ENCODE measurements at places on chromosomes 2 and 18.

- DNase-seq, result no peak
These were observed 1018.4 kb upstream of the ACVR2A start for GRCh38 chr2:146826388-146826787.

DNA sequence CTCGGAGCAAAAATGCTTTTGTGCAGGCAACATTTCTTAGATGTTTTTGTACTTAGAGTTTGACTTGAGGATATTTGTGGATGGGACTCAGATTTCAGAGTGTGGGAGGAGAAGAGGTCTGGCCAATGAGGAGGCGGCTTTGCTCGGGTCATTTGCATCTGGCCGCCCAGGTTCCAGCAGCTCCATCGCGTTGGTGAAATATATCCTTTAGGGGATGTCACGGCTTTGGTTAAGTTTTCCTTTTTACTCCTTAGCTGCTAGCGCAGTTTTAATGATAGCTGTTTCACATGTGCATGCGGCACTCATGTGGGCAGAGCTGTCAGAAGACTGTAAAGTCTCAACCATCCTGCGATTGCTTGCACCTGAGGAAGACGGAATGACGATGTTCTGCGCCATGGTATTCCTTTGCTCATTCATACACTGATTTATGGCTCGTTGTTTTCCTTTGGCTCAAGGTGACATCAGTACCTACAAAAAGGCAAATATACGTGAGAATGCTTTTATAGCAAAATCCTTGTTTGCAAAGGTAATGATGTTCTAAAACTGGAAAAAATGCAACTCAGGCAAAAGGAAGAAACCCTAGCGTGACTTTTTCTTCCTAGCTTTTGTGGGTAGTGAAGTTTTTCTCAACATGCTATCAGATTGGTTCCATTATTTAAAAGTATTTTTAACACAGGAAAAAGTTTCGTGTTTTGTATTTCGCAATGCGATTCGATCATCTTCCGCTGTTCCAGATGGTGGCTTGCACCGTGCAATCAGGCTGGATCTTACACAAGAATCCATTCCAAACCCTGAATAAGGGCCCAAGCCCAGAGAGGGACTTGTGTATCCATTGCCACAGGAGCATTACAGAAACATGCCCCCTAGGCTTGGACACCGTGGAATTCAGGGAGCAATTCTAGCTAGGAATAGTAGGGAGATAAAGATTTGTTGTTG lies 70.5 kb upstream of the ZNF516 start:
- no peak for DNase-seq

DNA sequence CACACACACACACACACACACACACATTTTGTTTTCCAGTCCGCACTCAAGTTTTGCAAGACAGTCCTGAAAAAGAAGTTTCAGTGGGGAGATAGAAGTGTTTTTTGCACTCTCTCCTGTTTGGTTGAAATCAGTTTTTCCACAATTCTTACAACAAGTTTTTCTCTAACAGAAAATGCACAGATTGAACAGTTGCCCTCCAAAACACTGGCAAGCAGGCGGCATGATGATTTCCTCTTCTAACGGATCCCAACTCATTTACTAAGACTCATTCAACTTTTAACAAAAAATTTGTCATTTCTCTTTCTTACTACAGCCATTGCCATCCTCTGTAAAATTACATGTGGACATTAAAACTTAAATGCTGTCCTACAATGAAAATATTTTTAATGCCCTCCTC lies 117.6 kb upstream of the DTNA start:
- DNase-seq, result no peak

DNA sequence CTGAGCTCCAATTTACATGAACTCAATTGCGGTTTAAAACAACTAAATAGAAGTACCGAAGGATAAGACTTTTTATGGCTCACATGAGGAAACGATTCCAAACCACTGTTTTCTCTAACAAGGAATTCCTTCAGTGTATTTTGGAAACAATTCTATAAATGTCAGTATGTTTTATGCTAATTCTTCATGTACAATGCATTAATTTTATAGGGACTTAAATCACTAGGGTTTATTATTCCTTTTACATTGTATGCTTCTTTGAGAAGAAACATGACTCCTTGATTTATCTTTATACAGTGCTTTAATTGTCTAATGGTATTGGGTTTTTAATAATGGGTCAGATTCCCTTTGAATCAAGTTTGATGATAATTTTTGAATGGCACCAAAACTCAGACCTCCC lies 566.8 kb downstream of the EPHA4 start:
- no peak for DNase-seq

DNA sequence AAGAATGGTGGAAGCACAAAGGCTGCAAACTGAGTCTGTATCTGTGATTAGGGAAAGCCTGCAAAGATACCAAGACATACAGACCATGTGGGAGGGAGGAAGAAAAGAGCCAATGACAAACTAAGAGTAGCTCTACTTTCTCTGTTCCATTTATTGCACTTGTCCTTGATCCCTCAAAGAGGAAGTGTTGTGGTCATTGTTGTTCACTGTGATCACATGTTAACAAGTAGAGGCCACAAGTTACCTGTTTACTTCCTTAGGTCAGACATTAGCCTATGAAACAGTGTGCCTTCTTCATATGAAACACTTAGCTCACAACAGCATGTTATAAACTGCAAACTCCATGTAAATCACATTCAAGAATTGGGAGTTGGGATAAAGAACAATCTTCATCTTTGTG lies 32.6 kb downstream of the MAP2 start:
- no peak for DNase-seq

DNA sequence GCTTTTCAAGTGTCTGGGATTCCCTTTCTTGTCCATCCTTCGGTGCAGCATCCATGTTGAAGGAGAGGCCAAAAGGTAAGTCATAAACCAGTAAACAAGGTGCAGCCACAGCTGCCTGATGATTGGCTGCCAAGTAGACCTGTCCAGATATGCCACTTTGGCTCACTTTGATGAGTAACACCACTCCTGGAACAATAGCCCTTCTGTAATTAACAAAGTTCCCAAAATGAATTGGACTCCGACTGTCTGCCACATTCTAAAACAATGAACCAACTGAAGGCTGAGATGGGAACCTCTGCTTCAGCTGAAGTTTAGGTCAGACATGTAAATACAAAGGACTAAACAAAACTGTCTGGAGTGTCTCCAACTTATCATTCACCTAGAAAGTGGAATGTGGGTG lies 82.2 kb upstream of the LGALSL start:
- no peak for DNase-seq

DNA sequence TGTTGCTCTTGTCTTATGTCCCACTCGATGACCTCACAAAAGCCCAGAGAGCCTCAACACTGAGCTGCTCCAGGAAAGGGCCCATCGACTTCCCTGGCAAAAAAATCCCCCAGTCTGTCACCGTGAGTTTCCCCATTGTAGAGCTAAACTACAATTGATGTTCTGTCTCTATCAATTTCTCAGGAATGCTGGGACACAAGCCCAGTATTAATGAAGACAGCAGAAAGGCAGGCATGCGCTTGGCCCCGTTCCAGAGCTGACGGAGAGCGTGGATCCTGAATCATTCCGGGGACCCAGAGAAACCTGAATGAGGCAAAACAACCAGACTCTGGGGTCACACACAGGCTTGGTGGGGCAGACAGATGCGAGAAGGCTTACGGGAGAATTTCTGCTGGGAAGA lies 146.9 kb downstream of the TTC32 start:
- DNase-seq, result no peak

DNA sequence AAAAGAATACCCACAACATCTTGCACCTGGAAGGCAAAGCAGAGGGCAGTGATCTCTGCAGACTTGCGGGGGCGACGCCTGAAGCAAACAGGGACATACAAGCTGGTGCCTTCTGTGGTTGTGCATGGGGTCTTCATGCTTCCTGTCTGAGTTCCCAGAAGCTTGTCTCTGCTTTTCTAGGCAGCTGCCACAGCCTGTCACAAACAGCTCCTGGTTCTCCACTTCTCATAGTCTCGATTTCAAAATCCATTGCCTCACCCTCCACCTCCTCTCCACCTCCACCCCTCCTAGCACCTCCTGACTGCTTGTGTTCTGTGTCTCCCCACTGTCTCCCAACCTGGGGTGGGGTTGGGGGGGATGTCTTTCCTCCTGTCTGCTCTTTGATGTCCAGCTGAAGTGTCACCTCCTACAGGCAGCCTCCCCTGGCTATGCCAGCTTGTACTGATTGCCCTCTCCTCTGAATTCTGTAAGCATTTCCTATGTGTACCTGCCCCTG lies 1.7 kb upstream of the PROC start:
- no peak for DNase-seq

DNA sequence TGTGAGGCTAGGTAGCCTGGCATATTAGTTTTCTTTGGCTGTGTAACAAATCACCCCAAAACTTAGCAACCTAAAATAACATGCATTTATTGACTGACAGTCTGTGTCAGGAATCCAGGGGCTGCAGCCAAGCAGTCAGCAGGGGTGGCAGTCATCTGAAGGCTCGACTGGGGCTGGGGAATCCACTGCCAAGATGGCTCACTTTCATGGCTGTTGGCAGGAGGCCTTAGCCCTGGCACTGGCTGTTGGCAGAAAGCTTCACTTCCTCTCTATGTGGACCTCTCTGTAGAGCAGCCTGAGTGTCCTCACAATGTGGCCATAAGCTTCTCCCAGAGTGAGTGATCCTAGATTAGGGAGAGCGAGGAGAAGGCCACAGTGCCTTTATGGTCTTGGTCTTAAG lies 78.0 kb downstream of the LTBP1 start:
- DNase-seq, result no peak

DNA sequence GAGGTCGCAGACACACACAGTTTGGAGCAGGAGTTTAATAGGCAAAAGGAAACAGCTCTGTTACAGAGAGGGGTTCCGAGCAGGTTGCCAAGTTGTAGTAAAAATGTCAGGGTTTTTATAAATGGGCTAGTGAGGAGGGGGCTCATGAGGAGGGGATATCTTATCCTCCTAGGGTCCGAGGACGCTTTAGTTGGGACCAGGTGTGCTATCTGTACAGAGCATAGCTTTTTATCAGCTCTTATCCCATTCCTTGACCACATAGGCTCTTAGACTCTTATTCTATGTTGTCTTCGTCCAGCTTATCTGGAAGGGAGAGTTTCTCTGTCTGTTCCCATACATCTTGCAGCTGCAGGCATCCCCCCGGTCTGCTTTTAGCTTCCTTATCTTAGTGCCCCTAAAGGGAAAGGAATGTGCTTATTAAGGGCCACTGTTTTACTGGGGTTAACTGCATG lies 44.7 kb downstream of the PDK1 start:
- no peak for DNase-seq

DNA sequence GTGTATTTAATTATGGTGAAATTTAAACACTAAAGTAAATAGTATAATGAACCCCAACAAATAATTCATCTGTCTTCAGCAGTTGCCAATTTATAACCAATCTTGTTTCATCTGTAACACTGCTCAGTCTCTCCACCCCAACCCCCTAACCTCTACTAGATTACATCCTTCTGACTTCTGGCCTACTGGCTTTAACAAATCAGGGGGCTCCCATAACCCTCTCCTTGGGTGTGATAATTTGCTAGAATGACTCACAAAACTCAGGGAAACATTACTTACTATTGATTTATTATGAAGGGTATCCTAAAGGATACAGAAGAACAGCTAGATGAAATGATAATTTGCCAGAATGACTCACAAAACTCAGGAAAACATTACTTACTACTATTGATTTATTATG lies 50.7 kb downstream of the PIK3C3 start:
- no peak for DNase-seq

DNA sequence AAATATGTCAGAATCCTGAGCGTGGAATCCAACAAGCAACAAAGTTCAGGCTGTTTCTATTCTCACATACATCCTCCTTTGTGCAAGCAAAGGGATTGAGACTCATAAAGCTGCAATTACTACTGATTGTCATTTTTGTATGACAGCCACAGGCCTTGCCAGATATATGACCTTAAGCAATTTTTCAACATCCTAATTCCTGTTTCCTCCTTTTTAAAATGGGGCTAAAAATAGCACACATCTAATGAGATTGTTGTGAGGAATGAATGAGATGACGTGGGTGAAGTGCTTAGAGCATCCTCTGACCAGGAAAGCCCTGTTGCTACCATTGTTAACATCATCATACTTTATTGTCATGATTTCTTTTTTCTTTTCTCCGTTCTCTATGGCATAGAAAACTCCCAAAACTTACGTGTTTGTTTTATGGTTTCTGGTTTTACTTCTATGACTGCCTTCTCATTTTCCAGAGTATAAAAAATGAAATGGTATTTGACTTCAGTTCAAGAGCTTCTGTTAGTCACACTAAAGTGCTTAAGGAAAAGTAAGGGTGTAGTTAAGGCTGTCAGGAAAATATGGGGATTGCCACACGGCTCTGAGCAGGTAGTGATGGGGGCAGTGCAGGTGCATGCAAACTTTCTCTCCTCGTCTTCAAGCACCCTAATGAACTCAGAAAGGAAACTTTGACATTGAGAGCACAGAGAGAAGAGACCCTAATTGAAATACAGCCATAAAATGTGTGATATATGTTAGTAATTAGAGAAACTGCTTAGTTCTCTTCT lies 590.6 kb upstream of the NETO1 start:
- DNase-seq, result no peak

DNA sequence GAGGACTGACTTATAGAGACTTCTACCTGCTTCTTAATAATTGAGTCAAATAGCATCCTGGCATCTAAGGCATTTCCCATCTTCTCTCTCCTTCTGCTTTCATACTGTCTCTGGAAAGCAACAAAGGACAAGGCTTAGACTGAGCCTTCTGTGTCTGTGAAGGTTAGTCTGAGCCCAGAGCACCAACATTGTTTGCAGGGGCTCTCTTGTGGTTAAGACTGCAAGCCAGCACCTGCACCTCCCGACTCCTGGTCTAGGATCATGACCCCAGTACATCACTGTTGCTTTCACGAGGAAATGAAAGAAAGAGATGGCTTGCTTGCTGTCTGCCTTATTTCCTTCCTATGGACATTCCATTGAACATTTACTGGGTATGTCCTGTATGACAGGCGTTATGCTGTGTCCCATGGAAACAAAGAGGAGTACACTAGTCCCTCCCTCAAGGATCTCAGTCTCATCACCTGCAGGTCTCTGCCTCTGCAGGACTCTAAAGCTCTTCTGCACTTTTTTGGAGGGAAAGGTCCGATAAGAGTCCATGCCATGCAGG lies 315.8 kb upstream of the EPAS1 start:
- no peak for DNase-seq

DNA sequence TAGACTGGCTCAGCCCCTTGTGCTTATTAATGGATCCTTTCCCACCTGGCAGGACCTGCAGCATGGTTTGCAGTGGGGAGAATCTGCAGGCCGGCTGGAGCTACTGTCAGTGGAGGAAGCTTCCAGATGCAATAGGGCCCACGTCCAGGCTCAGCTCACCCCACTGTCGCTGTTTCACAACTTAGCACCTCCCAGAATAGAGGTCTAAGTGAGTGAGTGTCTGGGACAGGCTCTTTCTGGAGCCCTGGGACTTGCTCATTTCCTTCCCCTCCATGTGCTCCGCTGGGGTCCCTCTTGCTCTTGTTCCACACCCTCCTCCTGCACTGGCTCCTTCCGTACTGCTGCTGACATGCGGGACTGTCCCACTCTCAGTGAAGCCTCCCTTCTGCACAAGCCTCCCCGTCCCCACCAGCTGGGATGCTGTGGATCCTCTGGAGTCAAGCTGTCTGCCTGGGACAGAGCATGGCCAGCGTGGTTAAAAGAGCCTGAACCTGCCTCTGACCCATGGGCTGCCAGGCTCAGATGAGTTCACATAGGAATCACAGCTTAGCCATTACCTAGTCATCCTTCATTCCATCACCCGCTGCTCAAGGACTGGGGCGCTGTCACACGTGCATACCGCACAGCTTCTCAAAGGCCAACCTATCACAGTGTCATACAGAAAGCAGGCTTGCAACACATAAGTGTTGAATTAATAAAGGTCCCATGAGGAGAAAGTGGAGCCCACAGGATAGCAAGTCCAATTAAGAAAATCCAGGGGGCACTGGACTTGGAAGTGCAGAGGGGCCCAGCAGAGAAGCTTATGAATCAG lies 135.9 kb downstream of the ACKR3 start:
- DNase-seq, result no peak

Data from activated CD8-positive, alpha-beta memory T cell treated with anti-CD3 and anti-CD28 coated beads, Interleukin-2, amount 50 U/mL, for 4 hours (primary cell).